ENCODE measurements at places on chromosomes 2 and 18. TPM values are rescaled to one million over a fixed set of nuclear protein-coding genes. Genes with fewer than 3 reads are reported as not detected.

The CCDC102B gene
- polyA plus RNA-seq: 8.8 TPM

The AFF3 gene
- polyA plus RNA-seq: 26.6 TPM

- no peak for DNase-seq
Observed at GRCh38 chr2:233353101-233353768, 1.1 kb upstream of the DGKD start.

GRCh38 chr18:23415515-23415914 is 37.6 kb upstream of the RIOK3 start:
- no peak for DNase-seq

The TDRD15 gene
- polyA plus RNA-seq: not detected

- no peak for DNase-seq
Observed at GRCh38 chr2:131146749-131147148, 41.6 kb downstream of the PLEKHB2 start.

DNA sequence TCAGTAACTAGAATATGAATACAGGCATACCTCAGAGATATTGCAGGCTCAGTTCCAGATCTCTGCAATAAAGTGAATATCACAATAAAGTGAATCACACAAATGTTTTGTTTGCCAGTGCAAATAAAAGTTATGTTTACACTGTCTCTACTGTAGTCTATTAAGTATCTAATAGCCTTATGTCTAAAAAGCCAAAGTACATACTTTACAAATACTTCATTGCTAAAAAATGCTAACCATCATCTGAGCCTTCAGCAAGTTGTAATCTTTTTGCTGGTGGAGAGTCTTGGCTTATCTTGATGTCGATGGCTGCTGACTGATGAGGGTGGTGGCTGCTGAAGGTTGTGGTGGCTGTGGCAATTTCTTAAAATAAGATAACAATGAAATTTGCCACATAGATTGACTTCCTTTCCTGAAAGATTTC is 159.4 kb downstream of the MYO1B start:
- DNase-seq: no peak

DNA sequence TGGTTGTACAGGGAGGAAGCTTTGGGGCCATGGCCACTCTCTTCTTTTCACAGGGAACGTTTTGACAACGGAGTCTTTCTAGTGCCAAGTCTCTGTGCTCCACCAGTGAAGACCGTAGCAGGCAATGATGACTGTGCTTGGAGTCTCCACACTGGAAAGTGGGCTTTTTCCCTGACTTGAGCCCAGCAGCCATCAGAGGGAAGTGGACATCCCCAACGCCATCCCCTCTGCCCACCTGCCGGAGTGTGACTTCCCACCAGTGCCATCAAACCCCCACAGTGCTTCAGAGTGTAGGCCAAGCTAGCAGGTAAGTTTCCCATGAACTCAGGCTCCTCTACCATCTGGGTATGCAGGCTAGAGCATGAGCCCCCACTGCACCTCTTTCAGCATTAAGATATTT is 78.7 kb downstream of the APOB start:
- DNase-seq: no peak

- DNase-seq: no peak
Observed at GRCh38 chr2:17634997-17635396, 94.5 kb downstream of the VSNL1 start.

The RGPD6 gene
- 48.0 TPM for polyA plus RNA-seq

DNA sequence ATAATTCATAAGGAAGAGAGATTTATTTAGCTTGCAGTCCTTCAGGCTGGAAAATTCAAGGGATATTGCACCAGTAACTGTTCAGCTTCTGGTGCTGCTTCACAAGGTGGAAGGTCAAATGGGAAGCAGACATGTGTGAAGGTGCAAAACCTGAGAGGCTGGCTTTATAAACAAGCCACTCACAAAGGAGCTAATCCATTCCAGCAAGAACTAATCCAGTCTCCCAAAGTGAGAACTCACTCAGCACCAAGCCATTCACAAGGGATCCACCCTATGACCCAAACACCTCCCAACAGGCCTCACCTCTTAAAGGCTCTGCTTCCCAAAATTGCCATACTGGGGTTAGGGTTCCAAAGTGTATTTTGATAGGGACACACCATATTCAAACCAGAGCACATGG is 1018.4 kb upstream of the ACVR2A start:
- peak; percentile 1 for DNase-seq

DNA sequence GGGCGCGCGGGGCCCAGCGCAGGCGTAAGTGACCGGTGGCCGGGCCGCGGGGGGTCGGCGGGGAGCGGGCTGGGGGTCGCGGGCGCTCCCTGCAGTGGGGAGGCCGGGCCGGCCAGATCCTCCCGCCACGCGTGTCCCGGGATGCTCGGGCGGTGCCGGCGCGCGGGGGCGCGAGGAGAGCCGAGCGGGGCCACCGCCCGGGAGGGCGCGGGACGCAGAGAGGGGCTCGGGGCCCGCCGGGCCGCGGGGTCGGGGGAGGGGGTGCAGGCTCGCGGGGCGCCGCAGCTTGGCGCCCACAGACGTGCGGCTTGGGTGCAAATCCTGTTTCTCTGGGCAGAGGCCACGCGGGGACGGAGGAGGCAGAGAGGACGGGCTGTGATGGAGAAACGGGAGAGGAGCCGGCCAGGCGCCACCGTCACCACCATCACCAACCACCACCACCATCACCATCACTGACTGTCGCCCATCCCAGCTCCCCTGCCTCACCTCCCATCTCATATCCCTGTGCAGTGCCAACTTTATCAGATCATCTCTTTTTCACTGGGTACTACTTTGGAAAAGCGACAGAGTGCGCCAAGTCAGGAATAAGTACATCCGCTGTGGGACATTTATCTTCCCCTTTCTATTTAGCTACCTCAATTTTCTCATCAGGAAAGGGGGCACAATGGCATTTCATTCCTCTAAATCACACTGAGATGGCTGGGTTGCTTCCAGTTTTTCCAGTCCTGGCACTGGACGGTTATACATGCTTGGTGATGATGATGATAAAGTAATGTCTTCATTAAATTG is 97.2 kb upstream of the GPR45 start:
- peak; percentile 3 for DNase-seq

The RBMS1 gene
- polyA plus RNA-seq: 177 TPM

The KCNJ3 gene
- polyA plus RNA-seq: 8.6 TPM

DNA sequence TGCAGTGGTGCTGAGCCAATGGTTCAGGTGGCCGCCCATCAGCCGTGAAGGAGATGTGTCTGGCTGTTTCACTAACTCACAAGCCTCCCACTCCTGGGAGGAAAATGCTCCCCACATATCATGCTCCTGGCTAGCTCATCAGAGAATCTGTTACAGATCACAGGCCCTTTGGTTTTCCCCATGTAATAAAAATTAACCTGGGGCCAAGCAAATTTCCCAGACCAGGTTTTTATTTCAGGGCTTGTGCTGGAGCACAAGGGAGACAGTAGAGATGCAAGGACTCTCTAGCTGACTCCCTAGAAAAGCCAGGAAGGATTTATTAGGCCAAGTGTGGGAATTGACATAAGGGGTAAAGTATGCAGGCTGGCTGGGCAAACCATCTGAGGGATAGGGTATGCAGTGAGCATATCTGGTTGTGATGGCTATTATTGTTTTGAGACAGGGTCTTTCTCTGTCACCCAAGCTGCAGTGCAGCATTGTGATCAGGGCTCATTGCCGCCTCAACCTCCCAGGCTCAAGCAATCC is 40.6 kb upstream of the CCBE1 start:
- DNase-seq: no peak

The TMBIM1 gene
- 88.0 TPM for polyA plus RNA-seq

DNA sequence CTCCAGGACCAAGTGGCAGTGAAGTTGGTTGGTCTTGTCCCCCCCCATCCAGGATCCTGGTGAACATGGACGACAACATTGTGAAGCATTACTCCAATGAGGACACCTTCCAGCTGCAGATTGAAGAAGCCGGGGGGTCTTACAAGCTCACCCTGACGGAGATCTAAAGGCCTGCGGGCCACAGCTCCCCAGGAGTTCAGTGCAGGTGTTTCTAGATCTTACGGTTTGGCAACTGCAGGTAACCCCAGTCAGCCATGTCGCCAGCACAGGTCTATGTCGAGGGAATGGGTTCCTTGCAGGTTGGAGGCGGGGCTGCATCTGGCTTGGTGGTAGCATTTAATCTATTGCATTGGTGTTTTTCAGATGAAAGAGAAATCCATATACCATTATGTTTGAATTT is 42.8 kb upstream of the KLF11 start:
- DNase-seq: no peak

Data from left kidney (tissue), 8 donors.